ENCODE measurements at places on chromosomes 13 and 19.

DNA sequence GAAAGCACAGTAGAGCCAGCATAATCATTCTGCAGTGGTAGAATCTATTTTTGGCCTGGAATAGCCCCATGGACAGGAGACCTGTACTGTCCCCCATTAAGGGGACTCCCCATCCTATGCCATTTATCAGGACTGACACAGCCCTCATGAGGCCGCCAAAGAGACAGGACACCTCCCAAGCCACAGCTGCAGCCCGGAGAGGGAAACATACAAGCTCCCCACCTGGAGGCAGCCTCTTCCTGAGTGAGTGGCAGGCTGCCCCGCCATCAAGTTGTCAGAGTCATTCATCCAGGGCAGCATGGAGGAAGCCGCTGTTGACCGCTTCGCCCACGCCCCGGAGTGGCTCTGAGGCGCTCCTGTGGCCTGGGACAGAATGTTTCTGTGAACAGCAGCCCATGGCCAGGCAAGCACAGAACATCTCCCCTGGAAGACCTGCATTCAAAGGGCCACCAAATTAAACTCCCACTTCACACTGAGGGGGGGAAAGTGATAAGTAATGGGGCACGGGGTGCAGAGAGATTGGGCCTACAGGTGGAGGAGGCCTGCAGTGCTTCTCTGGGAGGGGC lies 111.3 kb downstream of the ZDHHC20 start:
- DNase-seq: no peak

- DNase-seq: no peak
Measured at GRCh38 chr13:27853861-27854260, 61.6 kb downstream of the GSX1 start.

- no peak for DNase-seq
Measured at GRCh38 chr13:100339411-100339940, 249.1 kb downstream of the GGACT start.

- no peak for DNase-seq
Measured at GRCh38 chr13:107284173-107284572, 716.2 kb upstream of the ARGLU1 start.

DNA sequence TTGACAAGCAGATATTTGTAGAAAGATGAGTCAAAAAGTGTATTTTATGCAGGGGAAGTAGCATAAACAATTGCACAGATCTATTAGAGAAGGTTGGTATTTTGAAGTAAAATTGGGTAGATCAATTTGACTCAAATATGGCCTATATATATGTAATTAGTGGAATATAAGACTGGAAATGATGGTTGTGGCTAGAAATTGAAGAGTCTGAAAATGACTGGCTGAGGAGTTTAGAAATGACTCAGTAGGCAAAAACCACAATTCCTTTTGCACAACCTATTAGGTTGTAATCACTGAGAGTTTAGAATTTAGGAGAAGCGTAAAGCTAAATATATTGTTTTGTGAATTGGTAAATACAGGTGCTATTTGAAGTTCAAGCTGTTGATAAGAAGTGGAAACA lies 622.6 kb upstream of the PCDH20 start:
- no peak for DNase-seq

- DNase-seq: no peak
Measured at GRCh38 chr19:38425810-38426466, at the start of gene RASGRP4. RASGRP4 (minus strand) TSS chr19:38426219; CDS start chr19:38426091, 128 bp downstream.

Data from stimulated activated CD8-positive, alpha-beta memory T cell treated with anti-CD3 and anti-CD28 coated beads, Interleukin-7, amount 100 ng/mL, for 24 hours (primary cell).